Esophagus squamous epithelium (tissue), 5 donors: ENCODE measurements at places on chromosomes 2 and 18.

- no peak for DNase-seq
Measured at GRCh38 chr2:128792476-128793054, 473.9 kb upstream of the HS6ST1 start.

DNA sequence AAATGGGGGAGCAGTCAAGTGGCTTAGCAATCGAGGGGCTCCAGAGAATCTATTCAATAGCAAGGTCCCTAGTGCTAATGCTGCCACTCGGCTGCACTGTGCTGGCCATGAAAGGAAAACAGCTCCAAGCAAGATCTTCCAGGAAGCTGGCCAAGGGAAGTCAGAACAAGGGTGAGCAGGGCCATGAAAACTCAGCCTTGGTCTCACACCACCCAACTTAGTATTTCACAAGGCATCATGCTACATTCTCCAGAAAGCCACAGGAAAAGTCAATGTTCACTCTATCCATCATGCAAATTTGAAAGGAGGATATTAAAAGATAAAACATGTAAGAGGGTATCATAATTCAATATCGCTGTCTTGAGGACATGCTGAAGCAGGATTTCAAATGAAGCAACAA, 35.7 kb downstream of the NRP2 start:
- no peak for DNase-seq

DNA sequence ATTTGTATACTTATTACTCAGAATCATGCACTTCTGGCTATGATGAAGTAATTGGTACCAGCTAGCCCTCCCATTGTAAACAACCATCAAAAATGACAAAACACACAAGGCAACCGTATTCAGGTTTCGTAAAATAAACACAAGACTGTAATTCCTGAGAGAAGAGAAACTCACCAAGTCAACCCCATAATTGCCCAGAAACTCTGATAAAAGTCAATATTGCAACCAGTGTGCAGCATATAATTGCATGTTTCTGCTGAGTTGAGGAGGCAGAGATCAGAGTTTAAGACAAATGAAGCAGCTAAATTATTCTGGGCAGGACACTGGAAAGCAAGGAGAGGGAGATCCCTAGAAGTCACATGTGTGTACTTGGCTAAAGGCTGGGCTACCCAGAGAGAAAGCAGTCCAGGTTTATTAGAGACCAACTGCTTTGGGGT, 90.3 kb downstream of the ROCK2 start:
- DNase-seq: no peak

DNA sequence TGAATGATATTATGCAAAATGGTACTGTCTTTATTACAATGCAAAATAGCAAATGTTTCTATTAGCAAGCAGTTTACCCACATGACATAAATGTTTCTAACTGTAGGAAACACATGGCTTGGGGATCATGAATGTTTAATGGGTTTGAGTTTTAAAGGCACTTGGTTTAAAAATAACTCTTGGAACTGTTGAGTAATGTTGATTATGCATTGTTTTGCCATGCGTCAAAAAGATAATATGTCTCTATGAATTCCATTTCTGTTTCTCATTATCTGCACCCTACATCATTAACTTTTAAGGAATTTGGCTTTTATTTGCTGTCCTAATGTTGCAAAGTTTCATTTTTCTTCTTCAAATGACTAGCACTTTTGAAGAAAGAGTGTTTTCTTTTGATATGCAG, 1355.5 kb downstream of the SUCLG1 start:
- no peak for DNase-seq

- DNase-seq: no peak
Measured at GRCh38 chr2:25666218-25666617, 7.2 kb downstream of the DTNB start.

DNA sequence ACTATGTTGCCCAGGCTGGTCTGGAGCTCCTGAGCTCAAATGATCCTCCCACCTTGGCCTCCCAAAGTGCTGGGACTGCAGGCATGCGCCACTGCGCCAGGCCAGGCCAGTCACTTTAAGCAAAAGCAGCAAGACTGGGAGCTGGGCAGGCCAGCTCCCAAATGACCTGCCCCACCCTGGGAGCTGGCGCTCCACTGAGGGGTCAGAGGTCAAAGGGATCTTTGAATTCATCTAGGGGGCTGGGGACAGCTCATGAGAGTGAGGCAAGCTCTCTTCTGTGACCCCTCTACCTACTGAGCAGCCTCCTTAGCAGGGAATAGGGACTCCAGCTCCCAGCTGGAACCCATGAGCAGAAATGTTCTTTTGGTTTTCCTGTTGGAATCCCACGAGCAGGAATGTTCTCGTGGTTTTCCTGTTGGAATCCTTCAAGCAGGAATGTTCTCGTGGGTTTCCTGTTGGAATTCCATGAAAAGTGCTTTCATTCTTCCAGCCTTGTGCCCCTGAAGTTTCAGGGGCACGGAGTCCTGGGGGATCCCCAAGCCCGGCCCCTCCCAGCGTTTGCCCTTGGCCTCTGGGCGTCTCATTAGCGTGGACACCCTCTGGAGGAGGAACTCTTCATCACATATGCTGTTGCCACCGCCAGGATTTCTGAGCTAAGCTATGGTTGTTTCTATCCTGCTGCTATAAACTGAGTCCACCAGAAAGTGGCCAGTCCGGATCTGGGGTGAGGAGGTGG, 162.0 kb upstream of the HAAO start:
- DNase-seq: no peak

DNA sequence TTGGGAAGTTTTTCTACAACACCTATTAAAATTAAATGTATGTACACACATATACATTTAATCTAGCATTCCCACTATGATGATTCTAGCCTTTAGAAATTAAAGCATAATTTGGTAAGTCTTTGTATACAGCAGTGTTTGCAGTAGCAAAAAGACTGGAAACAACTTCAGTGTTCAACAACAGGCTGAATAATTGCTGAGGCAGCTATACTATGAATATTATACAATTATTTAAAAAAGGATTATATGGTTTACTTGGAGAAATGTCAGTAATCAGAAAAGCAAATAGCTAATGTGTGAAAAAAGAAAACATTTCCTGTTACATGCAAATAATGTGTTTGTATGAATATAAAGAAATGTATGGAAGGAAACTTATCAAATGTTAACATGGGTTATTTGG, 1.4 kb upstream of the ZNF638 start:
- no peak for DNase-seq

DNA sequence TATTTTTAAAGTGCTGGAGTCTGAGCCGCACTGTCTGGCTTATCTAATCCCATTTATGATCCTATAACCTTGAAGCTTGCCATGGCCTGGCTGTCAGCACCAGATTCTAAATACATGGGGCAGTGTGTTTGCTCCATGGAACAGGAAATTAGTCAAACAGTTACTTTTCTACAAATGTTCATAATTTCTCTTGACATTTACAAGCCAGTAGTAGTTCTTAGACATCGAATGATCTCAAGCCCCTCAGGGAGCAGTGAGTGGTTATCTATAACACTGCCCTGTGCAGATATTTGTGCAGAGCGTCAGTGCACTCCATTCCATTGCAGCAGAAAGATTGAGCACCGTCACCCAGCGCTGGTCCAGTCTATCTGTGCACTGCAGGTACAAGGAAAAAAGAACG, 205.2 kb downstream of the AGPS start:
- no peak for DNase-seq
